Effector memory CD8-positive, alpha-beta T cell (primary cell): ENCODE measurements at places on chromosomes 5 and 9.

GRCh38 chr9:134065612-134066419, 2.0 kb downstream of the BRD3 start:
- peak; percentile 41 for DNase-seq

GRCh38 chr5:117701062-117701461, 1126.4 kb upstream of the SEMA6A start:
- no peak for DNase-seq

DNA sequence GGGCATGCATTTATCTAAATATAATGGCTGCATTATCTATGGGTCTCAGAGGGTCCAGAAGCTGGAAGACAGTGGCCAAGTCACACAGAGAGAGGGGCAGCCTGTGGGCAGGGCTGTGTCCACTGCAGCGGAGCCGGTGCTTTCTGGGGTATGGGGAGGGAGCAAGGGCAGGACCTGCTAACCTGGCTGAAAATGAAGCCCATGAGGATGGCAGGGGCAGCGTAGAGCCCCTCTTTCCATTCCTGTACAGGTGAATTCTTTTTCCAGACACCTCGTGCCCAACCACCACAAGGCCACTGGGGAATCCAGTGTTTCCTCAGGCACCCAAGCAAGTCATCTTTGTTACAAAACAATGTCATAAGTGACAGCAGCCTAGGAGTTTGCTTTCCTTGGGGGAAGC, 305.9 kb upstream of the IRX4 start:
- DNase-seq, result no peak

GRCh38 chr5:38789134-38789533, 56.7 kb upstream of the OSMR start:
- DNase-seq, result no peak

DNA sequence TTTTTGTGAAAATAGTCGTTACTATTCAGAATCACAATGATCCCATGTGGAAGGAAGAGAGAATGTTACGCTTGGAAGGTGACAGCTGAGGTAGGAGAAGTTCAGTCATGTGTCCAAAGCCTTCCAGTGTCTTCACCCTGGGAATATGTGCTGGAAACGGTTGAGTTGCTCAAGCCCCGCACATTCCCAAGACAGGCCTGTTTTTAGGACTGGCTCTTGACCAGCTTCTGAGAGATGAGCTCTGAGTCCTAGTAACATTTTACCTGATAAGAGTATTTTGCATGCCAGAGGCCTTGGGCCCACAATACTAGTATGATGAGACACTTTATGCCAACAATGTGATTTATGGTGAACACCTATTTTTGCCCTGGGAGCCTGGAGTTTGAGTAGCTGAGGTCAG, 101.7 kb downstream of the LMNB1 start:
- DNase-seq, result no peak

GRCh38 chr9:83999141-83999918, 18.7 kb downstream of the RMI1 start:
- no peak for DNase-seq

GRCh38 chr9:18268381-18268780, 205.6 kb upstream of the ADAMTSL1 start:
- DNase-seq, result no peak
